ENCODE measurements at places on chromosomes 11 and 22.
A peak's percentile ranks its signal among the peaks of the same experiment; 100 is the strongest.

DNA sequence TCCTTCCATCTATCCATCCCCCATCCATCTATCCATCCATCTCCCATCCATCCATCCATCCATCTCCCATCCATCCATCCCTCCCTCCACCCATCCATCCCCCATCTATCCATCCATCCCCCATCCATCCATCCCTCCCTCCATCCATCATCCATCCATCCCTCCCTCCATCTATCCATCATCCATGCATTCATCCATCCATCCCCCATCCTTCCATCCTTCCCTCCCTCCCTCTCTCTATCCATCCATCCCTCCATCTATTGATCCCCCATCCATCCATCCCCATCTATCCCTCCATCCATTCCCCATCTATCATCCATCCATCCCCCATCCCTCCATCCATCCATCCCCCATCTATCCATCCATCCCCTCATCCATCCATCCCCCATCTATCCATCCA is 96.7 kb downstream of the MPPED1 start:
- no peak for DNase-seq

GRCh38 chr11:67463680-67464410 is 5.2 kb downstream of the TMEM134 start:
- DNase-seq, result no peak

- DNase-seq, result no peak
Observed at GRCh38 chr11:35017528-35018342, 101.3 kb downstream of the PDHX start.

GRCh38 chr11:81772166-81772565 is 961.5 kb downstream of the FAM181B start:
- no peak for DNase-seq

- no peak for DNase-seq
Observed at GRCh38 chr11:34988294-34989255, 72.2 kb downstream of the PDHX start.

- DNase-seq, result peak; percentile 30
Observed at GRCh38 chr11:118200901-118201680, 23.7 kb downstream of the JAML start.

DNA sequence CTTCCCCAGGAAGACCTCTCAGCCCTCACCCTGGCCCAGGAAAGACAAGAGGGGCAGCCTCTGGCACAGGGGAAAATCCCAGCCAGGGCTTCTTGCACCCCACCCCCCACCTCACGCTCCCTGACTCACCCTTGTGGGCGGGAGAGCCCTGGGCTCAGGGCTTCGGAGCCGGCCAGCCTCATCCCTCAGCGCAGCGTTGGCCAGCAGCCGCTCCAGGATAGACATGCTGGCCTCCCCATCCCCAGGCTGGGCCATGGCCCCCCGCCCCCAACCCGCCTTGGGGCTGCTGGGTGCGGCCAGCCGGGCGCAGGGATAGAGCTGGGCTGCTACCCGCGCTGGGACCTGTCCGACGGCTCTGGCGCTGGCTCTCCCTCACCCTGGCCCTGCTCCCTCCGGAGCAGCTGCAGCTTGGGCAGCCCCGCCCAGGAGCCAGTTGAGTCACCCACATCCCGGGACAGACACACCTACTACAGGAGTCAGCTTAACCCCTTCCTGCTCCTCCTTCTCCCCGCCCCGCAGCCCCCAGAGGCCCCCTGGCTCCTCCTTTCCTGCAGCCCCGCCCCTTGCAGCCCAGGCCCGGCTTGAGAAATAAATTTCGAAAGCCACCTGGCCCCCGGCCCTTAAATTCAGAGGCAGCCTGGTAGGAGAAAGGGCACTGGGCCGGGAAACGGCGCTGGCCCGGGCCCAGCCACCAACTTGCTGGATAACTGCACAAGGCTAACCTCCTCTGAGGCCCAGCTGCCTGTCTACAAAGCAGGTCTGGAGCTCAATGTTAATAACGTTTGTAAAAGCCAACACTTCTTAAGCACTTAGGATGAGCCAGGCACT is 13.4 kb downstream of the TNKS1BP1 start:
- DNase-seq, result peak; percentile 41

DNA sequence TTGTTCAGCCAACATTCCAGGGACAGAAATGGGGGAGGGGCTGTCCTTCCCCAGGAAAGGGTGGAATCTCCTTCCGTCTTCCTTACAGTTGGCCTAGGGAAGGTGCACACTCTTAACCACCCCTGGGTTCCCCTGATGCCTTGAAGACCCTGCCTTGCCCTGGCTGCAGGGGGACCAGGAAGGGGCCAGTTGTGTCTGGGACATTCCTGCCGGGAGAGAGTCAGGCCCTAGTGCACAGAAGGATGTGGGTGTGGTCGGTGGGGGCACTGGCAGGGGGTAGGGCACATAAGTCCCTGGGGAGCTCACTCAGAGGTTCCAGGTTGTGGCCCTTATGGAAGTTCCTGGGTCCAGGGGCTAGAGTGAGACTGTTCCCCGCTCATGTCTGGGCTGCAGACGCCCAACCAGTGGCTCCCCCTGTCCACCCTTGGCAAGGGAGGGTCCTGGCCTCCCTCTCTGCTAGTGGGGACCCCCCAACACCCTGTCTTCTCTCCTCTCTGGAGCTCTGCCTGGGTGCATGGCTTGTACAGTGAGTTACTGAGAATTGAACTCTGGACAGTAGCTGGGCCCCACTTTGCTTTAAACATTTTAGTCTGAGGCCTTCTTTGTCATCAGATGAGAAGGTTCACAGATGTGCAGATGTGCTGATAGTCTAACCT is 2.0 kb upstream of the APOBEC3A start:
- no peak for DNase-seq

GRCh38 chr22:45201678-45202332 is 38.1 kb downstream of the NUP50 start:
- no peak for DNase-seq

DNA sequence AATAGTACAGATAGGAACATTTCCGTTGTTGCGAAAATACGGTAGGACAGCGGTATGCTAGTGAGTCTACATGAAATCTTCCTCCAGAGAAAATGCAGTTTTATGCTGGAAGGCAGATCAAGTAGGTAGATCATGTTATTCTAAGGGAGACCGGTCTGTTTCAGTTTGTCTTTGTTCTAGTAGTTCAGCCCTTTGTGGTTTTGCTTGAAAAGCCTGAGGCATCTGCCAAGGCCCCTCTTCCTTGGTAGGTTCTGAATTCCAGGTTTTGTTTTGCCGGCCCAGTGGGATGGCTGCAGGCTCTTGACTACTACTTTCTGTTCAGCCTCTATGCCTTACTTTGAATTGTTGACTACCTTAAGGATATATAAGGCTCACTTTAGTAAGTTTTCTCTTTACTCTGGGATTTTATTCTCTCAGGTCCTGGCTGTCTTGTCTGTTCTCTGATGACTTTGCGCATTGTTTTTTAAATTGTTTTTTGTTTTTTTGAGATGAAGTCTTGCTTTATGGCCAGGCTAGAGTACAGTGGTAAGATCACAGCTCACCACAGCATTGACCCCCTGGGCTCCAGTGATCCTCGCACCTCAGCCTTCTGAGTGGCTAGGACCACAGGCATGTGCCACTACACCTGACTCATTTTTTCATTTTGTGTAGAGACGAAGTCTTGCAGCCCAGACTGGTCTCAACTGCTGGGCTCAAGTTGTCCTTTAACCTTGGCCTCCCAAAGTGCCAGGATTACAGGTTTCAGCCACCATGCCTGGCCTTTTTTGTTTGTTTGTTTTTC is 53.7 kb downstream of the HIPK3 start:
- DNase-seq, result no peak

DNA sequence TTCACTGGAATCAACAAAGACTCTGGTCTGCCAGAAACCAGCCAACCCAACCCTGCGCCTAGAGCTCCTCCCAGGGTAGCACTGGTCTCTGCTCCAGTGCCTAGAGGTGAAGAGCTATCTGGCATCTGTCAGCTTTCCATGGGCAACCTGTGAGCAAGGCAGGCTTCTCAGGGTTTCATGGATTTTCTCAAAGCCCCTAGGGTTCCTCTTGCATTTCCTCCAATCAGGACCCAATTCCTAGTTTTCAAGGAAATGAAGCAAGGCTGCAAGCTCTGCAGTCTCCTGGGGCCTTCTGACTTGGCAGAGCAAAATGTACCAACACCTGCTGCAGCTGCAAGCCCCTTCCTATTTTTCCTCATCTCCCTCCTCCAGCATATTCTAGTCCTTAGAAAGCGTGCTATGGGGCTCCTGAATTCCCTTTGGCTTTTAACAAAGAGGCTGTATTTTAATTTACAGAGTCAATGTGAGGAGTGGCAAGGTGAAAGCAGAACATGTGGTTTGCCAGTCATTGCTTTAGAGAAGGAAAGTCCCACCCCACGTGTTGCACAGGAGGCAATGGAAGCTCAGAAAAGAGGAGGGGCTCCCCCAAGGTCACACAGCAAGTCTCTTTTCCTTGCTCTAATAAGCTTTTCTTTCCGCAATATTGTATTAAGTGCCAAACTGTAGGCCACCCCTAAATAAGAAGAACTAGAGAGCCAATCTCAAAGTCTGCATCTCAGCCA is 33.0 kb upstream of the RIC3 start:
- no peak for DNase-seq

DNA sequence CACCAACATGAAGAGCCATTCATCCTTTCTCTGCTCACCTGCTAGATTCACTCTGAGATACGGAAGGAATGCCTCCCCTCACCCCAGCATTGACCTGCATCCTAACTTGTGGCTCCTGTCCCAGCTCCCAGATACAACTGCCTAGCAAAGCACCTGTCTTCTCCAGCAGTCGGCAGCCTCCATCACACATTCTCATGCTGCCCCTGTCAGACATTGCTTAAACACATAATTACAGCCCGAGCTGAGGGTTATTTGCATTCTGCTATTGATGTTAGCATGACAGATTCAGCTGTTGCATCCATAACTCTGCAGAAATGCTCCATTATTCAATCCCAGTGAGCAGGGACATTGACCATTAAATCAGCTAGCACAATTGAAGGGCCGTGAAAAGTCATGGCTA is 184.4 kb upstream of the NARS2 start:
- no peak for DNase-seq
